Left cardiac atrium (tissue), 4 donors: ENCODE measurements at places on chromosomes 5 and 9. TPM values are rescaled to one million over a fixed set of nuclear protein-coding genes. Genes with fewer than 3 reads are reported as not detected.

TAF11L5 gene
- total RNA-seq = not detected

ZNF883 gene
- 2.8 TPM for total RNA-seq

TAF11L10 gene
- not detected for total RNA-seq

AJM1 gene
- 9.6 TPM for total RNA-seq

SPAAR gene
- 13.1 TPM for total RNA-seq

ACOT12 gene
- total RNA-seq = not detected

DMRT3 gene
- not detected for total RNA-seq

UAP1L1 gene
- 14.0 TPM for total RNA-seq

PDE8B gene
- total RNA-seq = 20.8 TPM

TAF1L gene
- not detected for total RNA-seq

- DNase-seq = no peak
Observed at GRCh38 chr9:129714511-129715061, 38.3 kb downstream of the PTGES start.

DNA sequence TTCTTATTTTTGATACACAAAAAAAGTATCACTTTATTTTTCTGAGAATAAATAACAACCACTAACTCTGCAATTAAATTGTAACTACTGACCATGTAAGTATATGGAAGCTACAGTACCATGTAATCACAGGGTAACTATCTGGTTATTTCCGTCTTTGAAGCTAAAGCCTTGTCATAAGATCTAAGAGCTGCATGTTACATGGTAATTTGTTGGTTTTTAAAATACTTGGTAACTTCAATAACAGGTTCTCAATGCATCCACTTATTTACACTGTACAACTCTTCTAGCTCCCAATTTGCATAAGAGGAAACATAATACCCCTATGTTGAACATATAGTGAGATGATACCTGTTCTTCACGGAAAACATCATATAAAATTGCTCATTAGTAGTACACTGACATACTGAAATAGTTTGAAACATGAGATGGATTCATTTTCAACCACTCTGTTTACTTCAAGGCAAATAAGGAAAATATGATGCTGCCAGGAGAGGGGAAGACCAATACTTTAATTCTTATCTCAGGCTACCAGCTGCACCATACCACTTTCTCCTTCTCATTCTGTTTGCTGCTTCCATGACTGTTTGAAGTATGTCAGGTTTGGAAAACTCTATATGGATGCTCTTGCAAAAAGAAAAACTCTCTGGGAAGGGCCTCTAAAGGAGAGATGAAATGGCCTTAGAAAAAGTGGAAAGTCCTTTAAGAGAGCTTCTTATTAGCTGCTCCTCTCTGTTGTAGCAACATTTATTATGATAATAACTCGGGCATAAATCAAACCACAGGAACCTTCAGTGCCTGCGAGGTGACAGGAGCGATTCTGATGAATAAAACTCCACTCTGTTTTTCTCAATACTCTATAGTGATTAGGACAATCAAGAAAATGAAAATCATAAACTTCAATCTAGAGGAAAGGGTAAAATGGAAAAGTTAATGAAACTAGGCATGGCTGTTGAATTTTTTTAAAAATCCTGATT is 150.2 kb downstream of the KIAA0825 start:
- DNase-seq = no peak

GRCh38 chr5:62778316-62779009 is 199.8 kb downstream of the LRRC70 start:
- DNase-seq = no peak

DNA sequence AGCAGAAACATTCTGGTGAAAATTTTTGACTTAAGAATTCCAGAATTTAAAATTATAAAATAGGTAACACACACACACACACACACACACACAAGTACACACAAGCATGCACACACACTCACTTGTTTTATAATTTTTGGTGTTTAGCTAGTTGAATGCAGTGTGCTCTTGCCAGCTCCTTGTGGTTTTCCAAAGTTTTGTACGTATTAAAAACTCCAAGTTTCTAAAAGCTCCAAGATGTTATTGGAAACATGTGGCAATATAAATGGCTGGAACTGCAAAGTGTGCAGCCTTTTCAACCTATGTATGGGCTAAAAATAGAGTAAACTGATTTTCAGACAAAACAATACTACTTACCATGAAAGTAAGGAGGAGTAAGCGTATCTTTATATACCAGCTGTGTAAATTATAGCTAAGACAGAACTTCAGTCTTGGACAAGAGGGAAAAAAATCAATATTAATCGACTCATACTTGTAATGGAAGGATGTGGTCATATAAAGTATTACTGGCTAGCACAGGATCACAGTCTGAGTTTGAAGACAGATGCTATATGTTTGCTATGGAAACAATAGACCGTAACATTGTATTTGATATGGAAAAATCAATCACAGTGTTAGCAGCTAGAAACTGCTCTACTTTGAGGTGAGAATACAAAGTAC is 727.1 kb upstream of the GRAMD2B start:
- no peak for DNase-seq

DNA sequence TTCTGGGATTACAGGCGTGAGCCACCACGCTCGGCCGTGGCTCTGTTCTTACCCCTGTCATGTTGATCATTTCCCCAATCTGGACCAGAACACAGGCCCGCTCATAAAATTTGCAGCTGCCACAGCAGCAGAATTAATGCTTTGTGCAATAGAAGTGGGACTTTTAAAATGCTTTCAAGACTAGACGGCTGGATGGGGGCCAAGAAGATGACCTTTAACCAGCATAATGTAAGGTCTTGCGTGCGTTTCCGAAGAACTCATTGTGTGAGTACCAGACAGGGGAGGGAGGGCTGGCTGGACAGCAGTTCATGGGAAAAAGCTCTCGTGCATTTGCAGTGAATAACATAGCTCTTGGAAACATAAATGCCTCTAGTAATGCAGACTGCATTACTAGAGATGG is 3.5 kb upstream of the WDR38 start:
- DNase-seq = no peak

DNA sequence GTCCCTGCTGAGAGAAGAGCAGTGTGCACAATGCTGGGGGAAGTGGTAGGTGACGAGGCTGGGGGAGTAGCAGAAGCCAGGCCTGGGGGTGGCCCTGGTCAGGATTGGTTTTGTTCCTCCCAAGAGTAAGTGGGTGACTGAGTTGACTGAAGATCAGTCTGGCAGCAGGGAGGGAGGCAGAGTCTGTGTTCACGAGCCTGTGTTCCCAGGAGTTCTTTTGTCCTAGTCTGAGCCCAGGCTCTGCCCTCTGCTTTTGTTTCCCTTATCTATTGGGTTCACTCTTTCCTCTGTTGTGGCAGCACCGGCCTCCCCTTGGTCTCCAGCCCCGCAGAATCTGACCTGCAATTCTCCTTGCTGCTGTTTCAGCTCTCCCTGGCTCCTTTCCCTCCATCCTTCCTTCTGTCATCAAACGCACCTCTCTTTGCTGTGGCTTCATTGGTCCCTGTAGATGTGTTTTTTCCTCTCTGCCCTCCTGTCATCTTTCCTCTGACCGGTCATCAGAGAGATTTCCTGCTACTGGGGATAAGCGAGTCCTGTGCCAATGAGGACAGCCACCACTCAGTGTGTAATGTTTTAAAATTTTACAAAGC is 607.4 kb downstream of the KIF4B start:
- DNase-seq = no peak

GRCh38 chr9:114424126-114424525 is 36.3 kb upstream of the AKNA start:
- no peak for DNase-seq

GRCh38 chr9:129757045-129757444 is 4.2 kb upstream of the PTGES start:
- DNase-seq = no peak

DNA sequence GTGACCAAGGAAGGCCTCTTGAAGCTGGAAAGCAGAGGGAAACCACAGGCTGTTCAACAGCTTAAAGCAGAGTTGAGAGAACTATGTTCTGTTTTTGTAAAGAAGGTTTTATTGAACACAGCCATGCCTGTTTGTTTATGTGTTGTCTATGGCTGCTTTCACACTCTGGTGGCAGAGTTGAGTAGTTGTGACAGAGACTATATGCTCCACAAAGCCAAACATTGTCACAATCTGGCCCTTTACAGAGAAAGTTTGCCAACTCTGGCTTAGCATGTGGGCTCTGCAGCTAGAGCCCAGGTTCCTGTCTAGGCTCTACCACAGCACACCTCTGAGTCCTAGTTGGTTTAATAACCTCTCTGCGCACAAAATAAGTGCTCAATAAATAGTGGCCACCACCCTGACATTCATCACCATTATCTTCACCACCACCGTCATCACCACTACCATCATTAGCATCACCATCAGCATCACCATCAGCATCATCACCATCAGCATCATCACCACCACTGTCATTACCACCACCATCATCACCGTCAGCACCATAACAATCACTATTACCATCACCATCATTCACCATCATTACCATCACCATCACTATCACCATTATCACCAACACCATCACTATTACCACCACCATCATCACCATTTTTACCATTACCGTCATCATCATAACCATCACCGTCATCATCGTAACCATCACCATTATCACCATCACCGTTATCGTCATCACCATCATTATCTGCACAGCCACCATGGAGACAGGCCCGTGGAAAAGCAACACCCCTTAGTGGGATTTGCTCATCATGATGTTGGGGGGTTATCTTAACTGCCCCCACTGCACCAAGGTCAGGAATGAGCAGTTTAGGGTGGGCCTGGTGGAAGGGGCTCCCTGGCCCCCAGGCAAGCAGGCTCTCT is 18.3 kb downstream of the AKNA start:
- no peak for DNase-seq

GRCh38 chr5:133200256-133200655 is 148.4 kb downstream of the HSPA4 start:
- no peak for DNase-seq

DNA sequence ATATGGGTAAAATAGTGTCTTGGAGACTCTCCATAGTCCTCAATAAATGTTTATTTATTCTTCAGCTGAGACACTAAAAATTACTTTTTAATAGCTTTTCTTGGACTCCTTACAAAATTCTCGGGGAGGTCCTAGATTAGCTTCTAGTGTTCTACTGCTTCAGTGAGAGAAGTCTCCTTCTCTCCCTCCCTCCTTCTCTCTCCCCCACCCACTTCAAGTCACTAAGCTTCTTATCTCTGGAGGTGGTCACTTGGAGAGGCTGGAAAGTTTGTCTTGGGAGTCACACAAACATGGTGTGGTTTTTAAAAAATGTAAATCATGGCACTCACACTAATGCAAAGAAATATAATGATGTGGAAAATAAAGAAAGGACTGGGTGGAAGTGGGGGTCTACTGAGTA is 64.1 kb downstream of the SEMA6A start:
- DNase-seq = no peak
